ENCODE measurements at places on chromosomes 12 and 14. TPM values are rescaled to one million over a fixed set of nuclear protein-coding genes. Genes with fewer than 3 reads are reported as not detected.

The TBX3 gene
- total RNA-seq: 22.2 TPM

The SLC10A1 gene
- total RNA-seq: not detected

The ASCL4 gene
- total RNA-seq: not detected

The PHLDA1 gene
- total RNA-seq: 26.9 TPM

The SDR9C7 gene
- total RNA-seq: not detected

The KRT83 gene
- total RNA-seq: not detected

The PPP1R13B gene
- total RNA-seq: 18.8 TPM

The FBRSL1 gene
- total RNA-seq: 4.7 TPM

The SCNN1A gene
- total RNA-seq: 3.4 TPM

The KRT77 gene
- total RNA-seq: 1.5 TPM

The SSPN gene
- total RNA-seq: 27.3 TPM

The PIK3C2G gene
- total RNA-seq: 0.19 TPM

The TAS2R42 gene
- total RNA-seq: not detected

The KCNC2 gene
- not detected for total RNA-seq

The FOXG1 gene
- not detected for total RNA-seq

The AVPR1A gene
- 56.1 TPM for total RNA-seq

The TGFB3 gene
- total RNA-seq: 8.5 TPM

The ESR2 gene
- total RNA-seq: 2.0 TPM

The EML5 gene
- 0.33 TPM for total RNA-seq

The RPL36AL gene
- total RNA-seq: 170 TPM

The BMP4 gene
- total RNA-seq: 6.7 TPM

The CPSF2 gene
- 22.0 TPM for total RNA-seq

The NID2 gene
- total RNA-seq: 75.5 TPM

The ZDHHC22 gene
- total RNA-seq: not detected

The CNTN1 gene
- 0.98 TPM for total RNA-seq

The AKAP6 gene
- total RNA-seq: 1.5 TPM

The CLBA1 gene
- total RNA-seq: 2.8 TPM

The FOXN4 gene
- total RNA-seq: not detected

The HCAR3 gene
- 1.9 TPM for total RNA-seq

The CLEC14A gene
- total RNA-seq: 23.2 TPM

The PXN gene
- 62.9 TPM for total RNA-seq

The ASPG gene
- not detected for total RNA-seq

The GYS2 gene
- 3.1 TPM for total RNA-seq

The TMEM121 gene
- 3.6 TPM for total RNA-seq

The LAG3 gene
- total RNA-seq: 1.4 TPM

The SPX gene
- total RNA-seq: 51.7 TPM

The ZNF219 gene
- total RNA-seq: 26.7 TPM

The BATF gene
- 18.3 TPM for total RNA-seq

The RD3L gene
- total RNA-seq: not detected

The TPH2 gene
- not detected for total RNA-seq

The GNS gene
- 216 TPM for total RNA-seq

The RNFT2 gene
- total RNA-seq: 1.3 TPM

The TMEM30B gene
- total RNA-seq: 3.4 TPM

The KRT3 gene
- total RNA-seq: not detected

The TAMALIN gene
- total RNA-seq: 24.2 TPM

The CHGA gene
- not detected for total RNA-seq

The ACOT6 gene
- total RNA-seq: not detected

The SDS gene
- not detected for total RNA-seq

All from subcutaneous adipose tissue (tissue), 4 donors.